Spleen (tissue), 13 donors: ENCODE measurements at places on chromosomes 1 and 21. TPM values are rescaled to one million over a fixed set of nuclear protein-coding genes. Genes with fewer than 3 reads are reported as not detected.
A peak's percentile ranks its signal among the peaks of the same experiment; 100 is the strongest.

DNA sequence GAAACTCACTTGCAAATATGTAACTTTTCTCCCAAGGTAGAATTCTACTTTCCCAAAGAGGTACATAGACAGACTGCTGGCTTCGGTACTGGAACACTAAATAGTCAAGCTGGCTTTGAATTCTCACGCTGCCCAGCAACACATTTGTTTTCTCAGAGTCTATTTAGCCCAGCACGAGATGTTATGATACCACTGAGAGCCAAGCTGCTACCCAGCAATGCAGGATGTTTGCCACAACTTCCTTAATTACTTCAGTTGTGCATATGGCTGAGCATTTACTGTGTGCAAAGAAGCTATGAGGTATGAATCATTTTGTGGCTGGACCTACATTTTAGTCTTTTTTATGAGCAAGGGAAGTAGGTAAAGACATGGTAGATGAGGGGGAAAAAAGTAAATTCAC, 793.2 kb downstream of the PLA2G4A start:
- no peak overlapping the region for H3K27ac ChIP-seq
- H3K36me3 ChIP-seq: no peaks in the 10 kb centered on the region
- H3K4me1 ChIP-seq: no peaks in the 10 kb centered on the region
- H3K27me3 ChIP-seq: no peaks in the 10 kb centered on the region
- H3K4me3 ChIP-seq: no peak overlapping the region

GRCh38 chr1:58290685-58291372, 255.7 kb downstream of the OMA1 start:
- no peak overlapping the region for H3K27ac ChIP-seq
- peaks cover 3% of the 10 kb centered on the region for H3K36me3 ChIP-seq
- H3K27me3 ChIP-seq: no peaks in the 10 kb centered on the region
- no peaks in the 10 kb centered on the region for H3K4me1 ChIP-seq
- DNase-seq: no peak
- no peak overlapping the region for H3K4me3 ChIP-seq

DNA sequence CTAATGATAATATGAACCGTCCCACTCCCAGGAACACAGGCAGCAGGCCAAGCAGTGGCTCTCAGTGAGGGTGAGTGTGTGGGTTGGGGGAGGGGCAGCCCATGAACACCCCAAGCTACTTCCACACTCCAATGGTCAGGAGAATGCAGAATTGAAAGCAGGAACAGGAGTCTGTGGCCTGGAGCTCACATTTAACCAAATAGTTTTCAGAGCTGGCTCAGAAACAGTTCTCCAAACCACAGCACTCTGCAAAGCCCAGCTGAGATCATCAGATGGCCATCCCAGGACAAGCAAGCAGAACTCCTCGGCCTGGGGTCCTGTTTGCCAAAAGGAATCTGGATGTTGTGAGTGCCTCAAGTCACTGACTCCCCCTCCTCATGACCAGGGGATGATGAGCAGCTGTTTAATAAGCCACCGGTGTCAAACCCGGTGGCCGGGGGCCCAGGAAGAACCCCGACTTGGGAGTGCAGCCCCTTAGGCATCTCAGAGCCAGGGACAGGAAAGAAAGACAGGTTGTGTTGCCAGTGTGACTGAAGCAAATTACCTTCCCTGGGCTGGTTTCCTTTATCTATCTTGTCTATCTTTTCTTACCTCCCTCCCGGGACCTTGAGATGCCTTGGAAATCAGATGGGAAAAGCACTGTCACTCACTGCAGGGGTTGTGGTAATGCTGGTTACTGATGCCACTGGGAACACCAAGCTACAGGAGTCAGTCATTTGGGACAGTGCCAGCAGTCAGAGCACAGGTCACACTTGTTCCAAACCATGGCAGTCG, 20.4 kb downstream of the DEGS1 start:
- H3K4me3 ChIP-seq: no peak overlapping the region
- DNase-seq: peak; percentile 84
- H3K27ac ChIP-seq: peak overlapping the region; percentile 58
- no peaks in the 10 kb centered on the region for H3K36me3 ChIP-seq

The ELF3 gene
- polyA plus RNA-seq: 3.4 TPM

DNA sequence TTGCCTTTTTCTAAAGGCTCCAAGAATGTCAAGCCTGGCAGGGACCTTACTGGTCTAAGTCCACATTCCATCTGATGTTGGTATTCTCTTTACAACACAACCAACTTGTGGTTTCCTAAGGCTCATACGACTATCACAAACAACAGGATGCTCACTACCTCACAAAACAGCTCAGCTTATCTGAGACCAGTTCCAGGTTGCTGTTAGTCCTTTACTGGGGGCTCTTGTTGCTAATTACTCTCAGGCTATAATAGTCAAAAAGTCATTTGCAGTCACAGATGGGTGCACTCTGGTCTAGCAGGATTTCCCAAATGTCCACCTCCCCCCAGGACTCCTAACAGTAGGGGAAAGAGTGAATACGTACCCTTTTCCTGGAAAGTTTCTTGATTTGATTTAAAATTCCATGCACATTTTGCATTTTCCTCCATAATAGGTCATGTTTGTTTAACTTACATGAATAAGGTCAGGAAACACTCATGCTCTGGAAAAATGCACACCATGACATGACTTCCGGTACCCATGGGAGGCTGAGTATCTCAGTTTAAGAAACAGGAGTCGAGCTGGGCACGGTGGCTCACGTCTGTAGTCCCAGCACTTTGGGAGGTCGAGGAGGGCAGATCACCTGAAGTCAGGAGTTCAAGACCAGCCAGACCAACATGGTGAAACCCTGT, 16.0 kb downstream of the LCK start:
- H3K36me3 ChIP-seq: no peaks in the 10 kb centered on the region
- H3K4me1 ChIP-seq: peaks cover 73% of the 10 kb centered on the region
- no peak overlapping the region for H3K27ac ChIP-seq
- no peaks in the 10 kb centered on the region for H3K27me3 ChIP-seq
- no peak overlapping the region for H3K4me3 ChIP-seq

- no peaks in the 10 kb centered on the region for H3K27me3 ChIP-seq
- DNase-seq: no peak
- no peaks in the 10 kb centered on the region for H3K36me3 ChIP-seq
- H3K4me3 ChIP-seq: no peak overlapping the region
- no peaks in the 10 kb centered on the region for H3K4me1 ChIP-seq
- H3K27ac ChIP-seq: no peak overlapping the region
Measured at GRCh38 chr1:115445090-115445489, 107.0 kb upstream of the NGF start.

The BRDT gene
- not detected for polyA plus RNA-seq

- peak; percentile 46 for DNase-seq
- no peak overlapping the region for H3K27ac ChIP-seq
- no peaks in the 10 kb centered on the region for H3K27me3 ChIP-seq
Measured at GRCh38 chr1:205534444-205534985, 30.0 kb downstream of the CDK18 start.

GRCh38 chr1:8047686-8048445, 21.8 kb upstream of the ERRFI1 start:
- no peaks in the 10 kb centered on the region for H3K4me1 ChIP-seq
- no peaks in the 10 kb centered on the region for H3K27me3 ChIP-seq
- H3K36me3 ChIP-seq: no peaks in the 10 kb centered on the region
- peak overlapping the region; percentile 5 for H3K27ac ChIP-seq

DNA sequence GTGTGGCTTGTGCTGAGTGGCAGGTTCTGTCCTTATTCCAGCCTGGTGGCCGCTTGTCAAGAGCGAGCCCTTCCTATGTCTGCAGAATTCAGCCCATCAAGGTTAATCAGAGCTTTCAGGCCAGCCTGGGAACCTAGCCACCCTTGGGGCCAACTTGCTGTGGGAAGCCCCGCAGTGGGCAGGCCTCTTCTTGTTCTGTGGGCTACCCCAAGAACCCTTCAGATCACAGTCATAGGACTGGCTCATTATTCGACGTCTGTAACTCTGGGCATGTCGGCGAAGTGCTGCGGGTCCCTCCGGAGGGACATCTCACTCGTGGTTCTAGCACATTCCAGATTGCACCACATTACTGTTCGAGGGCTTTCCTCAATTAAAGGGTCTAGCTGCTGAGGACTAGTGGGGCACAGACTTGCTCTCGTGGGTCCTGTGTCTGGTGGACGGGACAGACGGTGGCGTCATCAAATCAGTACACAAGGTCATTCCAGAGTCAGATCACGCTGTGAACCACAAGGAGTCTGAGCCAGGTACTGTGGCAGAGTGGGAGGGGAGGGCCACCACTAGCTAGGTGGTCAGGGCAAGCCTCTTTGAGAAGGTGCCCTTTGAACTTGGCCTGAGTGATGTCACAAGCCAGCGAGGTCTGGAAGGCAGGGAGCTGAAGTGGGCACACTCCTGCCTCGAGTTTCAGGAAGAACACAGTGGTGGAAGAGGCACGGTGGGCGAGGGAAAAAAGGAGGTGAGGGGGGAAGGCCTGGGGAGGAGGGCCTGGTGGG, 20.3 kb upstream of the TNFRSF1B start:
- H3K4me3 ChIP-seq: no peak overlapping the region
- peak overlapping the region; percentile 96 for H3K27ac ChIP-seq
- no peak for DNase-seq
- peaks cover 91% of the 10 kb centered on the region for H3K4me1 ChIP-seq
- H3K36me3 ChIP-seq: no peaks in the 10 kb centered on the region

The UHMK1 gene
- polyA plus RNA-seq: 17.3 TPM

GRCh38 chr1:31828341-31828740, 12.5 kb upstream of the SPOCD1 start:
- no peaks in the 10 kb centered on the region for H3K36me3 ChIP-seq
- no peak overlapping the region for H3K4me3 ChIP-seq
- H3K27me3 ChIP-seq: no peaks in the 10 kb centered on the region
- peak overlapping the region; percentile 81 for H3K27ac ChIP-seq
- peaks cover 12% of the 10 kb centered on the region for H3K4me1 ChIP-seq

- no peaks in the 10 kb centered on the region for H3K4me1 ChIP-seq
- no peak for DNase-seq
- H3K27me3 ChIP-seq: no peaks in the 10 kb centered on the region
- no peak overlapping the region for H3K27ac ChIP-seq
- H3K4me3 ChIP-seq: no peak overlapping the region
Measured at GRCh38 chr1:42368096-42368795, 12.3 kb upstream of the RIMKLA start.

- H3K4me3 ChIP-seq: no peak overlapping the region
- H3K36me3 ChIP-seq: no peaks in the 10 kb centered on the region
- no peak for DNase-seq
- H3K4me1 ChIP-seq: no peaks in the 10 kb centered on the region
Measured at GRCh38 chr1:66876664-66877063, 48.0 kb downstream of the DNAI4 start.

- no peaks in the 10 kb centered on the region for H3K27me3 ChIP-seq
- no peaks in the 10 kb centered on the region for H3K36me3 ChIP-seq
- H3K4me3 ChIP-seq: no peak overlapping the region
Measured at GRCh38 chr1:48048064-48048463, 50.9 kb upstream of the TRABD2B start.

- peaks cover 19% of the 10 kb centered on the region for H3K4me1 ChIP-seq
- H3K27me3 ChIP-seq: peaks cover 44% of the 10 kb centered on the region
- peak overlapping the region; percentile 74 for H3K27ac ChIP-seq
- H3K4me3 ChIP-seq: no peak overlapping the region
Measured at GRCh38 chr21:46057111-46057709, 40.7 kb upstream of the COL6A2 start.
